Left hindlimb (tissue), 1 donor: ENCODE measurements at places on chromosomes 2 and 18.

DNA sequence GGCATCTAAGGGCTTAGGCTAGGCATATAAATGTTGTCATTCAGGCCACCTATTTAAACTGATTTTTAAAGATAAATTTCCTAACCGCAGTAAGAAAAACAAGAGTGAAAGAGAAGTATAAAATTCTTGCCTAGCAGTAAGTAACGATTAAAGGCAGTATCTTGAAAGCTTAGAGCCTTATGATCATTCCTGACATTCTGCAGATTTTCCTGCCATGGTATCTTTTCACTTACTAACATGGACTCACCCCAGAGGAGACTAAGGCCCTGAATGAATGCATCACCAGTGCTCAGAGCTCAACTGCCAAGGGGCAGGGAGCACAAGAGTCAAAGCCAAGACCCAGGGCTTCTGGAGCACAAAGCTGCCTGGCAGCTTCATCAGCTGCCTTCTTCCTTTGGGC is 133.1 kb downstream of the GCA start:
- DNase-seq: no peak

DNA sequence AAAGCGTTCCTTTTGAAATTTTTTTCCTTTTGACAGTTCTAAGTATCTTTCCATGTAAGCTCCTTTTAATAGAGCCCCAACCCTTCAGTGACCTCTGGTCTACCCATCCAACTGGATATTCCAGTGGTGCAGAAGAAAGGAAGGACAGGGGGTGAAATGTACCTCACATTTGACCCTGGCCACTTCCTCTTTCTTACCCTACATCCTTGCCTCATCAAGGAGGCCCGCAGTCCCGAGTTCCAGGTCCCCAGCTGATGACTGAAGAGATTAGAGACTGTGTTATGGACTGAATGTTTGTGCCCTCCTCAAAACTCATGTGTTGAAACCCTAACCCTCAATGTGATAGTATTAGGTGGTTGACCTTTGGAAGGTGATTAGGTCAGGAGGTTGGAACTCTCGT is 158.1 kb downstream of the RBM43 start:
- no peak for DNase-seq

DNA sequence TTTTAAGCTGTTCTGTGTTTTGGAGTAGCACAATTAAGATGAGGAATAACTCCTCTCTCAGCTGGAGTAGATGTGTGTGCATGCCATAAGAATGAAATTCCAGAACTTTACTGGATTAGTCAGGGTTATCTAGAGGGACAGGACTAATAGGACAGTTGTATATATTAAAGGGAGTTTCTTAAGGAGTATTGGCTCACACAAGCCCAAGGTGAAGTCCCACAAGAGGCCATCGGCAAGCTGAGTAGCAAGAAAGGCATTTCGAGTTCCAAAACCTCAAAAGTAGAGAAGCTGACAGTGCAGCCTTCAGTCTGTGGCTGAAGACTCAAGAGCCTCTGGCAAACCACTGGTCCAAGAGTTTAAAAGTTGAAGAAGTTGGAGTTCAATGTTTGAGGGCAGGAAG is 113.7 kb downstream of the RIT2 start:
- DNase-seq: no peak

- DNase-seq: no peak
These were observed 11.3 kb upstream of the TMEM214 start for GRCh38 chr2:27021253-27022049.

DNA sequence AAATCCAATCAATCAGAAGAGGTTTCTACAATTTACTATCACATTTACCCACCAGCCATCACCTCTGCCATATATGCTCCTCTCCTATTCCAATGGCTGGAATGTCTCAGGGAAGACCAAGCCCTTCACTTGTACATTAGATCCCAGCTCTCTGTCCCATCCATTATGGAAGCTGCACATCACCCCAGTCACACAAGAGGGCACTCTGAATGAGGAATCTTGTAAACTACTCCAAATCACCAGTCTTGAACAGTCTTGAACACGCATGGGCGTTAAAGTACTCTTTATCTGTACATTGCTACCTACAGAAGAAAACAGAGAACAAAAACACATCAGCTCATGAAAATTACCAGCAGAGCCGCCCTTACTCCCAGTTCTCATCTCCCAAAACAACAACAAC is 38.7 kb downstream of the ZC3H8 start:
- no peak for DNase-seq

- DNase-seq: no peak
These were observed 945.3 kb downstream of the TRIB2 start for GRCh38 chr2:13662055-13662454.

- no peak for DNase-seq
These were observed 505.4 kb downstream of the BCL11A start for GRCh38 chr2:60047944-60048525.

GRCh38 chr2:194672994-194673393 is 984.0 kb upstream of the SLC39A10 start:
- DNase-seq: no peak

- DNase-seq: no peak
These were observed 122.6 kb downstream of the WDPCP start for GRCh38 chr2:63465633-63466032.
